ENCODE measurements at places on chromosomes 7 and 10. TPM values are rescaled to one million over a fixed set of nuclear protein-coding genes. Genes with fewer than 3 reads are reported as not detected.

Gene STMP1
- polyA plus RNA-seq = 45.6 TPM

Gene PHYH
- polyA plus RNA-seq = 41.3 TPM

Gene SPDYE2
- polyA plus RNA-seq = 7.4 TPM

Gene ACHE
- 67.1 TPM for polyA plus RNA-seq

Gene CLDN4
- polyA plus RNA-seq = 0.49 TPM

Gene CNTNAP2
- 6.1 TPM for polyA plus RNA-seq

Gene FAM237B
- polyA plus RNA-seq = 0.06 TPM

- peak; percentile 86 for DNase-seq
These were observed 1.6 kb downstream of the KLHDC10 start for GRCh38 chr7:130071701-130072622.

DNA sequence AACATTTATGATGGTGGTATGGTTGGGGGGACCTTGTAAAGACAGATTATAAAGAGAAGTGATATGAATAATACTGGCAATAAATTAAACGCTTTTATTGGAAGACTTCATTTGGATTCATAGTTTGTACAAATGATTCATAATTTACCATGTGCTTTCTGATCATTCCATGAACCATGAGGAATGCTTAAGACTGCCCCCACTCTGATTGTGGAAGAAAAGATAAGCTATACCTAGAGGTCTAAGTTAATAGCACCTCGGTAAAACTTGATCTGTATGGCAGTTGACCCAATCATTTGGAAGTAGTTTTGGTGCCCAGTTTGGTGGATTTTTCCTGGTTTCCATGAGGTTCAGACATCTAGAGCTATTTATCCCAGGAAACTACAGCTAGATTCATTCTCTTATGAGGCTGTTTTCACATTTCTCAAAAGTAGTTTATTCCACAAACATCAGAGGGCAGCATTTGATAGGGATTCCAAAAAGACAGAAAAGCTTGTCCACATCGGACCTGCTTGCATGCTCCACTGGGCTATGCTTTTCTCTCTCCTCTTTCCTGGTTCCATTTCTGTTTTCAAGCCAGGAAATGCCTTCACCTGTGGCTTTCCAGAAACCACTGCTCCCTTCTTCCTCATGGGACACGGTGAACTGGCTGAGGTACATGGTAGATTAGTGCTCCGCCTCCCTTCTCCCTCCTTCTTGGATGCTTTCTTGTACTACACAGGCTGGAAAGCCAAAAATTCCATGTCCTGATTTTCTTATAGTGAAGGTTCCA lies 29.2 kb downstream of the TFAM start:
- peak; percentile 68 for DNase-seq

GRCh38 chr10:15254808-15255648 lies 86.5 kb upstream of the NMT2 start:
- DNase-seq = no peak

- no peak for DNase-seq
These were observed 351.3 kb downstream of the CRPPA start for GRCh38 chr7:16069998-16070397.

- no peak for DNase-seq
These were observed 34.0 kb downstream of the PRKAR2B start for GRCh38 chr7:107078517-107078966.

DNA sequence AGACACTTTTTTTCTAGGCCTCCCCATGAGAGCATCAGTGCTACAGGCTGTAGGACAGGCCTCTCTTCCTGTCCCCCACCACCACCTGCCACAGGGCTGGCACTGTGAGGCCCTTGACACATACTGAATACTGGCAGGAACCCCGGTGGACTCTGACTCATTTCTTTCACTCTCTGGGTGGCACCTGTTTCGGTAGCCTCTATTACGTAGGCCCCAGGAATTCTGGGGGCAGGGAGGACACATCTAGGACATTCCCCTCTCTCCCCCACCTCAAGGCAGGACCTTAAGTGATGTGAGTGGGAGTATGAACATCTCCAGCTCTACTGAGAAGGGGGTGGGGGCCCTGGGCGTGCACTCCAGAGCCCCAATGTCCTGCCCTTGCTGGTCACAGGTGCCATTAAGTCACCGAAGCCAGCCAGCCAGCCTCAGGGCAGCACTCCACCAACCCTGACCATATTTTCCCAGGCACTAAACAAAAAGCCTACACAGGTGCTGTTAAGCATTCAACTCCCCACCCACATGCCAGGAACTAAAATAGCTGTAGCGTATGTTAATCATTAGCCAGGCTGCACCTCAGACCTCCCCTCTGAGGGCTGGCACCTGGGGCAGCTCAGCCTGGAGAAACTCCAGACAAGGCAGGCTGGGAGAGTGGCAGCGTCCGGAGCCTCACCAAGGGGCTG lies 8.9 kb downstream of the ANXA11 start:
- DNase-seq = no peak

- DNase-seq = no peak
These were observed 12.8 kb downstream of the HECTD2 start for GRCh38 chr10:91422915-91423314.

- DNase-seq = no peak
These were observed 10.9 kb downstream of the OGDH start for GRCh38 chr7:44617225-44617890.

DNA sequence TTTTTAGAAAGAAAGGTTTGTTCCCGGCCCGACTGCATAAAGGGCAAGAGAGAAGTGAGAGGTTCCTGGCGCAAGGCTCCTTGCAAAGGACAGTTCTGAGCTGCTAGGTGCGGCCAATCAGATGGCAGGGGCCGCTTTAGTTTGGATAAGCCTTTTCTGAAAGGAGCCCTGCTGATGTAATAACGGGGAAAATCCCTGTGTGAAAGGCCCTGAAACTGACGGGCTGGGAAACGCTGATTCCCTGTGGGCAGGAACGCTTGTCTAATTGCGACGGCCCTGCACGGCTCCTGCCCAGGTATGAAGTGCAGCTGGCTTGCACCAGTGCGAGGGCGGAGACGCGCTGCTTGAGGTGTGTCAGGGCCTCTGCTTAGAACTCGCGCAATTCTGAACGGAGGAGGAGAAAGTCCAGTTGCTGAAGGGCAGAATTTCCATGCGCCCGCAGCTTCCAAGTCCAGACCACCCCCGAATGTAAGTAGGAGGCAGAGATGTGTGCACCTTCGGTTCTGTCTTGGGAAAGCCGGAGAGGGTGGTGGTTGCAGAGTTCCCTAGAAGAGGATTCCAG lies 30.5 kb downstream of the TACC2 start:
- no peak for DNase-seq

GRCh38 chr7:70856901-70857630 lies 274.9 kb upstream of the GALNT17 start:
- no peak for DNase-seq

DNA sequence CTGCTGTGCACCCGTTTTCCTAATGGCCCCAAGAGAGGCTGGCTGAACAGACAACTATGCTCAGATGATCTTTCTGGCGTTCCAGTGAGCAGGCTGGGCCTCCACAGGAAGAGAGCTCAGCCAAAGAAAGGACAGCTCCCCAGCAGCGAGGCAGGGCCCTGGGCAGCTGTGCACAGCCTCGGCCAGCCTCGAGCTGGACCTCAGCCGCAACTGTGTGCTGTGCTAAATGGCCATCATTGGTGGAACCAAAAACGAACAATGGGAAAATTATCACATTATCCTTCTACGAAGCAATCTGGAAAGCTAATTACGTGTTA lies 97.5 kb downstream of the CTBP2 start:
- DNase-seq = no peak

DNA sequence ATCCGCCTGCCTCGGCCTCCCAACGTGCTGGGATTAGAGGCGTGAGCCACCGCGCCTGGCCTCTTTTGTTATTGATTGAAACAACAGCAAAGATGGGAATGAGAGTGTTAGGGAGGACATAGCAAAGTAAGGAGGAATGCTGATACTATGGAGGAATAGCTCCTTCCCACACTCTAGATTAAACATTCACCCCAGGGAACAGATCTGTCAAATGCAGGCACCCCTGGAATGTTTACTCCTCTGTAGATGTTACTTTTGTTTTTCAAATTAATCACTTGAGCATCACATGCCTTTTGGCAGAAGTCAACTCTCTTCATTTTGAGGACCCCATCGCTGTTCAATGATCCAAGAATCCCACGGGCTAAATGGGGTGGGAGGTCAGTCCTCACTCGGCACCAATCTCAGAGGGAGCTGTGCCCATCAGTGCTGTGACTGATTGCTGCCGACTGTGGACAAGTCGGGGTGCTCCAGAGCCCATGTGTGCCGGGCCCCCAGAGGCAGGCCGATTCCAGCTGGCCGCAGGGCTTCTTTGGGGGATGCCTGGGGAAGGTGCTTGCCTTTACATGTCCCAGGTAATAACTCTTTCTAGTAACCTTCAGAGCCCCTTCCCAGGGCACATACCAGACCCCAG lies 10.2 kb upstream of the COBL start:
- no peak for DNase-seq

DNA sequence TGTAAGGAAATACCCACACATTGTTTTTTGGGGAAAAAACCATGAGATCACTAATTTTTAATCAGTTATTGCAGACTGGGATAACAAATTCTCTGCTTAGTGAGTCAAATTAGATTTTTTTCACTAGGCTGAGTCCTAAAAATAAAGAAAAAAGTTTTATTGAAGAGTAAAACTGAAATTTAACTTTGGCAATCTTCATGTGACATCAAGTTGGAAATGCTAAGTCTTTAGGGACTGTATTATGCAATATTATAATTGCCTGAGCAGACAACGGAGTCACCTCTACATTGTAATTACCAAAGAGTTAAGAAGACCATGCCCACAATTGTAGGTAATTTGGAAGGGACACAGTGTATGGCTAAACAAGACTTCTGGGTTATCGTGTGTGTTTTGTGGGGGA lies 2.2 kb upstream of the CLEC5A start:
- no peak for DNase-seq

GRCh38 chr7:20442951-20443350 lies 112.3 kb downstream of the ITGB8 start:
- no peak for DNase-seq
